ENCODE measurements at places on chromosomes 1 and 21.

GRCh38 chr1:40411294-40411693 lies 37.8 kb downstream of the SMAP2 start:
- H3K36me3 ChIP-seq = peaks cover 28% of the 10 kb centered on the region
- H3K27ac ChIP-seq = no peak overlapping the region
- H3K27me3 ChIP-seq = no peaks in the 10 kb centered on the region
- no peak for DNase-seq
- H3K4me3 ChIP-seq = no peak overlapping the region

DNA sequence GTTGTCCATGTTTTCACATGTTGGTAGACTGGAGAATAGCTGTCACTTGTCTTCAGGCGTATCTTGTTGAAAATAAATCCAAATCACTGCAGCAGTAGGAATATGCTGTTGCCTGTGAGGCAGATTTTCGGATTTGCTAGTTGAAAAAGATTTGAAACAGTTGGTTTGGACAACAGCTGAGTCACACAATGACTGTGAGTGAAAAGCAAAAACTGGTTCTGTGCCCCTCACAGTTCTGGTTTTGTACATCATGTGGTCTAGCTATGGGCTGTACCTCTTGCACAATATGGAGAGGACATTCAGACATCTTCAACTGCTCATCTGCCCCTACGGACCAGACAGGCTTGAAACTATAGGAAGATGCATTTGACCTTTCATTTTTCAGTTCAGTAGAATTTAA lies 1.8 kb downstream of the ARF1 start:
- H3K27ac ChIP-seq = peak overlapping the region; percentile 96
- peaks cover 47% of the 10 kb centered on the region for H3K4me1 ChIP-seq
- H3K27me3 ChIP-seq = no peaks in the 10 kb centered on the region

- no peaks in the 10 kb centered on the region for H3K27me3 ChIP-seq
- H3K4me3 ChIP-seq = no peak overlapping the region
- H3K4me1 ChIP-seq = no peaks in the 10 kb centered on the region
- H3K36me3 ChIP-seq = peaks cover 6% of the 10 kb centered on the region
- no peak overlapping the region for H3K27ac ChIP-seq
Measured at GRCh38 chr1:100322436-100323211, 29.7 kb upstream of the CDC14A start.

- H3K27me3 ChIP-seq = peaks cover 22% of the 10 kb centered on the region
- no peak for DNase-seq
- no peak overlapping the region for H3K4me3 ChIP-seq
- no peaks in the 10 kb centered on the region for H3K4me1 ChIP-seq
Measured at GRCh38 chr1:90067194-90067931, 72.5 kb downstream of the ZNF326 start.

DNA sequence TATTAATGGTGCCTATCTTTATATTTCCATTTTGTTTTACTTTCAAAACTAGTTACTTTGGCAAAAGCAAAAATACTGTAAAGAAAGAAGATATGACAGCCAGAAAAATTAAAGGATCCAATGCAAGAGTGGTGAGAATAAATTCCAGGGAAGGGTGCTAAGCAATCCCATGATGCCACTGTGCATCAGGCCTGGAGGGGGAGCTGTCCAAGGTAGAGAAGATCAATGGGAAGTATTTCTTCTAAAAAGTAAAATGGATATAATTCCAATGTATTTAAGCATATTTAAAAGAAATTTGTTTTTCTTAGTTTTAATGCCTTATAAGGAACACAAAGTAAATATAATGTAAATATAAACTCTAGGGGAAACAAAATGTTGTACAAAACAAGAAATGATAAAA lies 1382.2 kb upstream of the B3GALT2 start:
- no peak overlapping the region for H3K4me3 ChIP-seq
- no peak for DNase-seq
- no peaks in the 10 kb centered on the region for H3K36me3 ChIP-seq
- no peaks in the 10 kb centered on the region for H3K4me1 ChIP-seq
- no peak overlapping the region for H3K27ac ChIP-seq
- H3K27me3 ChIP-seq = no peaks in the 10 kb centered on the region

DNA sequence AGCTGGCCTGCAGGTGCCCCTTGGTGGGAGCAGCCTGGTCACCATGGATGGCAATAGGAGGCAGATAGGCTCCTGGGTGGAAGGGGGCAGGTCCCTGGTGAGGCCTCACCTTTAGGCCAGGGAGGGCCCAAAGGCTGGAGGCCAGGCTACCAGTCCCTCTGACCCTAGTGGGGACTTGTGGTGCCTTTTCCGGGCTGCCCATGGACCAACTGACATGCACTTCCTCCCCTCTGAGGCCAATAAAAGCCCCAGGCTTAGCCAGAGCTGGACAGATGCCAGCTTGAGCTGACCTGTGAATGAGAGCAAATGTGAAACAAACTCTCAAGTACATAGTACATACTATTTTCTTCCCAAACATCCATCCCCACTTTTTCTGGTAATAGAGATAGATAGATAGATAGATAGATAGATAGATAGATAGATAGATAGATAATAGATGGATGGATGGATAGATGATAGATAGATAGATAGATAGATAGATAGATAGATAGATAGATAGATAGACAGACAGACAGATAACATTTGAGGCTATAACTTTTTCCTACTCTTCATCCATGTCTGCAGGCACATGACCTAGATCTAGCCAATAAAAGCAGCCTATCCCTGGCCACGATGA lies 9.2 kb upstream of the CTTNBP2NL start:
- no peaks in the 10 kb centered on the region for H3K36me3 ChIP-seq
- H3K27me3 ChIP-seq = peaks cover 31% of the 10 kb centered on the region
- peaks cover 8% of the 10 kb centered on the region for H3K4me1 ChIP-seq
- H3K4me3 ChIP-seq = no peak overlapping the region

- peaks cover 27% of the 10 kb centered on the region for H3K27me3 ChIP-seq
- DNase-seq = no peak
- no peaks in the 10 kb centered on the region for H3K36me3 ChIP-seq
- no peaks in the 10 kb centered on the region for H3K4me1 ChIP-seq
- H3K27ac ChIP-seq = no peak overlapping the region
- H3K4me3 ChIP-seq = no peak overlapping the region
Measured at GRCh38 chr1:7252411-7253117, 467.3 kb downstream of the CAMTA1 start.

DNA sequence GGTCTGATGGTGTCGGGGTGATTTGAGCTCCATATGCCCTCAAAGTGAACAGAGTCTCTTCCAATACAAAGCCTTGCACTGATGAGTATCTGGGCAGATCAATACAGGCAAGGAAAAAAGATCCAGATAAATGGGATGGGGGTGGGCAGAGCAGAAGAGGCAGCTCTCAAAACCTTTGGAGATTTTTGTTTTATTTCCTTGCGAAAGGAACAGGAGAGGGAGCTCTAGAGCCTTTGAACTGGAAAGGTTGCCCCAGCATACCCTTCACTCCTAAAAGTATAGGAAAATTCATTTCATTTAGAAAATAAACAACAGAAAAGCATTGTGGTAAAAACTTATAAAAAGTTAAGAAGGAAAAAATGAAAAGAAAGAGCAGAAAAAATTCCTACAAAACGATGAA lies 31.4 kb upstream of the OLIG2 start:
- no peak overlapping the region for H3K4me3 ChIP-seq
- DNase-seq = no peak
- H3K36me3 ChIP-seq = no peaks in the 10 kb centered on the region
- no peak overlapping the region for H3K27ac ChIP-seq

GRCh38 chr1:214425716-214426425 lies 125.5 kb downstream of the PTPN14 start:
- peaks cover 15% of the 10 kb centered on the region for H3K4me1 ChIP-seq
- peaks cover 7% of the 10 kb centered on the region for H3K27me3 ChIP-seq
- no peak overlapping the region for H3K27ac ChIP-seq

All from stimulated activated naive B cell treated with anti-CD40 and anti-IgM and Interleukin-4, amounts not matched to agents 10 μg/mL and 1 μg/mL and 100 μg/mL, for 72 hours (primary cell).